ENCODE measurements at places on chromosomes 1 and 21.

DNA sequence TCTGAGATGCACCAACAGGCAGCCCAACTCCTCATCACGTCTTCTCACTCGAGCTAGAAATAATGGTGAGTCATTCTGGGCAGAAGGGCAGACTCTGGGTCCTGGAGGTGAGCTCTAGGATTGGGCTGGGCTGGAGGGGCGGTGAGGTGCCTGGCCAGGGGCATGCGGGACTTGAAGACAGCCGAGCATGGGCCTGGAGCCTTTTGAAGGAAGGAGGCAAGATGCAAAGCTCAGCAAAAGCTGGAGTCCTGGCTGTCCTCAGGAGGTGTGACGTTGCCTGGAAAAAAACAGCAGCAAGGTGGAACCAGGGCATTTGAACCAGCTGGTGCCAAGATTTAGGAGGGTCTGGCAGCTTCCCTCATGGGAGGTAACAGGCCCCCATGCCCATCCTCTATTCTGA, 712 bp downstream of the KCNA2 start:
- no peak for DNase-seq

GRCh38 chr1:112369392-112370285, 26.4 kb upstream of the CTTNBP2NL start:
- DNase-seq: peak; percentile 82

GRCh38 chr1:93669369-93669768, 12.3 kb downstream of the BCAR3 start:
- no peak for DNase-seq

DNA sequence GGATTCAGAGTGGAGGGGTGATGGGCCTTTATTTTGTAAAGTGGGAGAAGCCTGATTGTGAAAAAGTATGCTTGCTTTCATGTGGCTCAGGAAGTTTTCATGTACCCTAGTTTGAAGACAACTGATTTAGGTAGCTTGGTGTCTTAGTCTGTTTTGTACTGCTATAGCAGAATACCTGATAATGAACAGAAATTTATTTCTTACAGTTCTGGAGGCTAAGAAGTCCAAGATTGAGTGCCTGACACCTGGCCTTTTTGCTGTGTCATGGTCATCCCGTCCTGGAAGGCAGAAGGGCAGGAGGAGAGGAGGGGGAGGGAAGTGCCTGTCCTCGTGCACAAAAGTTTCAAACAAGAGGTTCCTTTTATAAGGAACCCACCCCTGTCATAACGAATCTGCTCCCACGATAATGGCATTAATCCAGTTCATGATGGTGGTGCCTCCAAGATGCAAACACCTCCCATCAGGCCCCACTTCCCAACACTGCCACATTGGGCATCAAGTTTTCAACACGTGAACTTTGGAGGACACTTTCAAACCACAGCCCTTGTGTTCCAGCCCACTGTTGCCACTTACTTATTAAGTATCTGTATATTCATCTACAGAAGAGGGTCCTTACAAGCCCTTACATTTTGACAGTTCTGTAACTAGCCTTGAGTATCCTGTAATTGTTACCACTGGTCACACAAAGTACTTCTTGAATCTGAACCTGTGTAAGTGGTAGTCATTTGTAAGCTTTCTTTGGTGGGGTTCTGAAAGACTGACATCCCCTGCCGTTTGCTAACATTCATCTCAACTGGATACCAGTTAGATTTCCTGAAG, 9.5 kb downstream of the UCK2 start:
- DNase-seq: no peak

Data from neuronal stem cell (in vitro differentiated cells).